Activated gamma-delta T cell (primary cell): ENCODE measurements at places on chromosomes 2 and 18.

GRCh38 chr2:42296226-42296625, 64.8 kb downstream of the COX7A2L start:
- DNase-seq = no peak

DNA sequence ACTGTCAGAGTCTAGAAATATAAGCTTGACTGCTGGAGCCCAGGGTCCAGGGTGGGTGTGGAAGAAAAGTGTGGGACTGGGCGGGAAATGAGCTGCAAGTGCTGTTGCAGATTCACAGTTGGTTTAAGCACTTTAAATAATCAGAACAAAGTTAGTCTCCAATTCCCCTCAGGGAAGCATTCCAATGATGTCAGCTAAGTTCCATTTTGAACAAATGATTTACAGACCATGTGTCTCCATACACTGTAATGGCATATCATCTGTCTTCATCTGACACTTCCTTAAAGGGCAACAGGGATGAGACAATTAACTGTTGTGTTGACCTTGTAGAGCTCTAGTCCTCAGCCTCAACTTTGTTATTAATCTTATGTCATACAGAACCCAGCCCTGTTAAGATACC, 31.5 kb upstream of the REG3A start:
- no peak for DNase-seq

GRCh38 chr2:196702641-196703040, 63.1 kb downstream of the CCDC150 start:
- DNase-seq = no peak

- DNase-seq = no peak
Measured at GRCh38 chr2:67871686-67872412, 191.0 kb downstream of the C1D start.

GRCh38 chr2:65344182-65344581, 88.2 kb downstream of the SPRED2 start:
- DNase-seq = no peak

- DNase-seq = no peak
Measured at GRCh38 chr18:2529154-2529553, 42.2 kb downstream of the METTL4 start.

DNA sequence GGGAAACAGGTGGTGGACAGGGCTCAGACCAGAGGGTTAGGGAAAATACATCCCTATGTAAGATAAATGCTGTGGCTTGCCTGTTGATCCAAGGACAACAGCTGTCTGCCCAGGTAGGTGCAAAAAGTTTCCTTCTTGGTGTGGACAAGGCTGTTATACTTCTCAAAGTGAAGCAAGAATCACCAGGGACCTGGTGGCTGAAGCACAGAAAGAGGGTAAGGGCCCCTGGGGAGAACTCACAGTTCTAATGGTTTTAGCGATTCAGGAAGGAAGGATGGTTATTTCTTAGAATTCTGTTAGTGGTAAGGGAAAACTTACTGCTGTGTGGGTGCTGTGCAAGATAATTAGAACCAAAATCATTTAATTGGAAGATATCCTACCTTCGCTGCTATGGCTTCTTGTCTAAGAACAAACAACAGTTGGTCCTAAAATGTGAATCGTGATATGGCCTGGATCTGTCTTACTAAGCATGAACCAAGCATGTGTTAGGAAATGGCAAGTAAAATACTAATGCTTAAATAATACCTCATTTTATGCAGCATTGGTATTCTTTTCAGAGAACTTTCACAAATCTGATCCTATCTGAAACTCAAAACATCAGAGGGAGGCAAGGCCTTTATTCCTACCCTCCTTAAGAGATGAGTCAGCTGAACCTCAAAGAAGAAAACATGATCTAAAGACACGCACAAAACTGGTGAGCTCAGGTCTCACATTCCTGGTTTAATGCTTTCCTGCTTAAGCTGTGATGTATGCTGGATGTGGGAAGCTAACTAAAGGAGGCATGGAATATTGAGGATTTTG, 159.2 kb upstream of the THUMPD2 start:
- no peak for DNase-seq

DNA sequence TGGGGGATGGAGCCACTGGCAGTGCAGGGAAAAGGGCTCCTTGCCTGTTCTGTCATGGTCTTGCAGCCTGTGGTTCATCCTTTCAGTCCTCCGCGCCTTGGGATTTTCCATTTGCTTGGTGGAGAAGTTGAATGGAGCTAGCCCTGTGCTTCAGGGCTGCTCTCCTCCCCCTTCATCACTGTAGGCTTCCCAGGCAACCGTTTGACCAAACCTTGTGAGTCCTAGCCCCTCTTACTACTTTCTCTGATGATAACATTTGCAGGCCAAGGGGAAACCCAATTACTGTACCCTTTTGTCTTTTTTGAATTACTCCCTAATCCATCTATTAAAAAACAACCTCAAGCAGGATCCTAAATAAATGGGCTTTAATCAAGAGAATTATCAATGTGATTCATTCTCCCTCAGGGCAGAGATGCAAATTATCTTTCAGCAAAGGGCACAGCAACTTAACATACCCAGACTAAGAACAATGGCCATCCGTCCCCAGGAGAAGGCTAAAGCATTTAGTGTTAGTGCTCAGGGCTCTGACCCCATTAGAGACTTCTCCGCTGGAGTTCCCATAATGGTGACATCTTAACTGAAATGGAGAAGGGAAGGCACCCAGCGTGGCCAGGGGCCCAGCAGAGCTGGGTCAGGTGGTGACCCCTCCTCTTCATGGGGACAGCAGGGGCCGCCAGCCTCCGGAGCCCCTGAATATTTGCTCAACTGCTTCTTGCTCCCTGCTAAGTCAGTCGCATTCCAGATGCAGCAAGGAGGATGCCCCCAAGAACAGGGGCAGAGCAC, 40.7 kb downstream of the RHOB start:
- no peak for DNase-seq

GRCh38 chr2:205665791-205666190, 16.5 kb upstream of the NRP2 start:
- no peak for DNase-seq

- DNase-seq = no peak
Measured at GRCh38 chr18:32661486-32662299, 111.1 kb downstream of the KLHL14 start.

GRCh38 chr2:239756790-239757760, 268.1 kb downstream of the NDUFA10 start:
- DNase-seq = no peak
